Stimulated activated CD8-positive, alpha-beta memory T cell treated with anti-CD3 and anti-CD28 coated beads, Interleukin-4, amount 100 ng/mL, for 4 hours (primary cell): ENCODE measurements at places on chromosomes 5 and 9.

GRCh38 chr5:90408571-90409317, 812 bp downstream of the CETN3 start:
- no peak for DNase-seq

- DNase-seq, result no peak
Measured at GRCh38 chr5:156532921-156533320, 206.0 kb downstream of the SGCD start.

- no peak for DNase-seq
Measured at GRCh38 chr5:71922584-71923106, 184.6 kb upstream of the MAP1B start.

DNA sequence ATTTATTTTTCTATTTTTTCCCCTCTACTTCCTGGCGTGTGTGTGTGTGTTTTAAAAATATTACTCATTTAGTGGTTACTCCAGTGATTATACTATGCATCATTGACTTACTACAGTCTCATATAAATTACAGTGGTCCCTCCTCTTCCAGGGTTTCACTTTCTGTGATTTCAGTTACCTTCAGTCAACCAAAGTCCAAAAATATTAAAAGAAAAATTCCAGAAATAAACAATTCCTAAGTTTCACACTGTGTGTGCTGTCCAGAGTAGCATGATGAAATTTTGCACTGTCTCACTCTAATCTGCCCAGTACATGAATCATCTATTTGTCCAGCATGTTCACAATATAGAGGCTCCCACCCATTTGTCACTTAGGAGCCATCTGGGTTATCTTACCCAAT, 47.4 kb upstream of the CCDC112 start:
- DNase-seq, result no peak

DNA sequence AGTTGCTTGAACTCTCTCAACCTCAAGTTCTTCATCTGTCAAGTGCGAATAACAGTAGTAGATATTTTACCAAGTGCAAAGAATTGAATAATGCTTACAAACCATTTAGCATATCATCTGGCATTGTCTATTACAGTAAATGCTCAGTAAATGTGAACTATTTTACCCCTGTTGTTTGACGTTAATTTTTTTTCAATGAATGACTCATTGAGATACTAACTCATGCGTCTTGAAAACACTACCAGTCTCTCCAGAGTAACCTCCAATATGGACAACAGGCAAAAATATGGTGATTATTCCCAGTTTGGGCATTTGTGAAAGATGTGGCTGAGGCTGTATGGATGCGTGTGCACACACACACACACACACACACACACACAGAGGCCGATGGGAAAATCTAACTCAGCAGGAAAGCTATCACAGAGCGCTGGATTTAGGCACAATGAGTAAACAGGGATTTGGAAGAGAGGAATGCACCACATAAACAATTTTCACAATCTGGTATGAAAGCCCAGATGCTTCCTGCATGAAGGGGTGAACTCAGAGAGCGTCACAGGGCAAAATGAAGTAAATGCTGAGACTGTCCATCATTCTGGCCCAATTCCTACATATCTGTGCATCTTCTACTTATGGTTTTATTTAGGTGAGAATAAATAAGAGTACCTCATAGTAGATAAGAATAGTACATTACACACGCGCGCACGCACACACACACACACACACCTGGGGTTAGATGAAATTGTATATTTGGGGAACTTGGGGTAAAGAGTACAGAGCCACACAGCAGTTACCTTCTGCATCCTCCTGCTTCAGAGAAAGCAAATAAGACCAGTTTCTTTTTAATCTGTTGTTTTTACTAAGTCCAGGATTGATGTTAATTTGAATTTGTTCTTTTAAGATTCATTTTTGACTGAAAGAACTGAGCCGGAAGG, 128.7 kb downstream of the PALM2AKAP2 start:
- DNase-seq, result no peak

DNA sequence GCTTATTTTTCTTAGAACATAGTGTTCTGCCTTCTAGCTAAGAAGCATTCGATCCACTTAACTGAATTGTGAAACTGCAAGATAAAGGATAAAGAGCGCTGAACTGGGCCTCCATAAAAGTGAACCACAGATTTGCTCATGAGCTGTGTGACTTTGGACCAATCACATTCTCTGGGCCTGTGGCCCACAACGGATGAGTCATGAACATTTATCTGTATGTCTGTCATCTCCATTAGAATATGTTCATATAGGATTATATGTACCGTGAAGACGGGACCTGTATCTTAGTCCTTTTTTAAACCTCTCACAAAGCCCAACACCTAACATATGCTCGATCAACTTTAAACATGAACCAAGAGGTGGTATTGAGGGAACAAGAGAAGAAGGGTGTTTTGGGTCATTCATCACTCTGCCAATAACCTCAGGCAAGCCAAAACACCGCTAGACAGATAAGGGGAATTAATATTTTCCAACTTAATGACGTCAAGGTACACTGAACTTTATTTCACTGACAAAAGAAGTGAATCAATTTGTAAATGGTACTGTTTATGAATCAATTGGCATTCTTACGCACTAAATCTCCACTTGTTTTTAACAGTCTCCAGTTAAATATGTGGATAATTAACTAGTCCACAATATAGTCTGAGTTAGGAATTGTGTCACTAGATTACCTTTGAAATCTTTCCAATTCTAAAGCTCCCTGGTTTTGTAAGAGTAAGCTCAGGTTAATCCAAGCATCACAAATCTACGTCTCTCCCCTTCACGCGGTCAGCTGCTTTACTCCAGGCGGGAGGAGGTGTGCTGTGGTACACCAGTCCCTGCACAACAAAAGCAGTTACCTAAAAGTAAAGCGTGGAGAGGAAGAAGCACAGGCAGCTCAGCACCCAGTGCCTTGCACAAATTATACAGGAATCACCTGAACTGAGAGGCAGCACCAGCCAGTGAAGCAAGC, 1.6 kb downstream of the TMEM245 start:
- no peak for DNase-seq

GRCh38 chr5:981456-981855, 27.1 kb upstream of the NKD2 start:
- DNase-seq, result no peak
